Heart left ventricle (tissue), 16 donors: ENCODE measurements at places on chromosomes 4 and X. TPM values are rescaled to one million over a fixed set of nuclear protein-coding genes. Genes with fewer than 3 reads are reported as not detected.
A peak's percentile ranks its signal among the peaks of the same experiment; 100 is the strongest.

SLITRK4 gene
- total RNA-seq = 0.67 TPM

GABRB1 gene
- total RNA-seq = 8.5 TPM

ENAM gene
- total RNA-seq = 4.9 TPM

TMPRSS11D gene
- total RNA-seq = not detected

UGT2A1 gene
- total RNA-seq = not detected

- DNase-seq = no peak
These were observed 88.6 kb downstream of the GSTCD start for GRCh38 chr4:105797225-105797624.

DNA sequence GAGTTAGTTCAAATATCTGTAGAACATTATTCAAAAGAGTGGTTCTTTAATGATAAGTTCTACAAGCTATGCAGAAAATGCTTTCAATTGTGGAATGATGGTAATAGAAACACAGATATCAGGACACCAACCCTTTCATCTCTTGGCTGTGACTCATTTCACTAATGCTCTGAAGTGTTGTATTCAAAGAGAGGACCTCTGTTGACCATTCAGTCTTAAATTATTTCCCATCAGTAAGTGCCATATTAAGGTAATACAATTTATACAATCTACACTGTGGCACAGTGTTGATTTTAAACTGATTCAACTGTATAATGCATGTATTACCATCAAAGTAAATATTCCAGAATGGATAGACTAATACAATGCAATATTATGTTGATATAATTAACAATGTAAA is 289.0 kb upstream of the ADGRL3 start:
- DNase-seq = no peak

- peak; percentile 65 for DNase-seq
These were observed at the start of gene PDLIM3 for GRCh38 chr4:185534866-185535611. TSS of gene PDLIM3 (minus strand) at chr4:185535507. CDS start at chr4:185535434, 73 bp downstream.

GRCh38 chrX:127276326-127276725 is 456.8 kb downstream of the PRR32 start:
- DNase-seq = no peak

DNA sequence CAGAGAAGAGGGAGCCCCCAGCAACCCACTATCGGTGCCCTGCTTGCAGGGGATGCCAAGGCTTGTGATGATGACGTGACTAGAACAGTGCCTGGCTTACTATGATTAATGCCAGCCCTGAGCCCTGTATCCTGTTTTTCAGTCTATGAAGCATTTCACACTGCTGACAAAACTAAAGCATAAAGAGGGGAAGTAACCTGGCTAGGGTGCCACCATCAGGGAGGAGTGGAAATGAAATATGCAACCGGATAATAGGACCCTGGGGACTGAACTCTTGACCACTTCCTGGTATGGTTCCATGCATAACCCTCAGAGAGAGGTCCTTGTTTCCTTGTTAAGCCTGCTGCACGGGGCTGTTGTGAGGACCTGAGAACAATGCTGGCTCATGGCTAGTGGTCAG is 50.3 kb downstream of the MED28 start:
- no peak for DNase-seq

DNA sequence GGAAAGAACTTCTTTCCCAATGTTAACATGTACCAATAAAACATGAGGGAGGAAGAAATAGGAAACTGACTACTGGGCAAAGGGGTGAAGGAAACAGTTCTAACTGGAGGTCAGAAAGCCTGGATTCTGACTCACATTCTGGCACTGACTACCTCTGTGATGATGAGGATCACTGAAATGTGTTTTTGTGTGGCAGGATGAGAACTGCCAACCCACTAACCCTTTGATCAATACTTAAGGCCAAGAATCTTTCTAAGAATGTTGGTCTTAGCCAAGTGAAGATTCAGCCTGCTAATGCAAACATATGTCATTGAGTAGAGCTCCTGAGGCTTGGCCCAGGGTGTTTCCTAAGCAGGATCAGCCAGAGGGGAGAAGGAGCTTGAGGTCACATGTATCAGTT is 4.6 kb downstream of the ALAS2 start:
- DNase-seq = no peak

DNA sequence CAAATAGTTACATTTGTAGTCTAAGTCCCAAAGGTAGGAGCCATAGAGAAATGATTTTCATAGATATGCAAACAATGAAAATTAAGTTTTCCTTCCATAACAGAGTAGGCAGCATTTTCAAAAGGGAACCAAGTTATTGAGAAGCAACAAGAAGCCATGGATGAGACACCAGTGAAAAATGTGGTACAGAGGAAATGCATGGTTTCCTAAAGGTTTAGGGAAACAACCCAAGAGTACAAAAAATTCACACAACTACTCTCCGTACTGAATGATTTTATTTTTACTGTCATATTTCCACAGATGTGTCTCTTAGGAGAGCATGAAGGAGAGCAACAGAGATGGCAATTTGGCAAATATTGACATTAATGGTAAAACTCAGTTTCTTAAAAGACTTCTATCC is 1408.9 kb upstream of the PCDH7 start:
- DNase-seq = no peak

DNA sequence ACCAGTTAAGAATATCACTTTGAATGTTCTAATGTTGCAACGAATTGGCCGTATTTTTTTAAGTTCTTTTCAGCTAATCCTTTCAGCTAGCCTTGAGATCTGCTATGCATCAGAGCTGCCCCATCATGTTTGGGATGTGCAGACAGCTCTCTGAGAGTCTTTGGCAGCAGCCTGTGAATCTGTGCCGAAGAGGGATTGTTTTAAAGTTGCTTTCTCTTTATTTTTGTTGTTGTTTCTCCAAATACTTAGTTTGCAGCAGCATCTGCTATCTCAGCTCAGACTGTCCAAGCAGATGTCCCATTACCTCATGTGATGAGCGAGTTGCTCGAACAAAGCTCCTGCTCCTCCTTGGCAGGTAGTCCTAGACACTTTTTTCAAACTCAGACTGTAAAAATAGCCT is 1002.5 kb upstream of the INTU start:
- no peak for DNase-seq

- no peak for DNase-seq
These were observed 14.1 kb downstream of the MFAP3L start for GRCh38 chr4:170011921-170012628.

DNA sequence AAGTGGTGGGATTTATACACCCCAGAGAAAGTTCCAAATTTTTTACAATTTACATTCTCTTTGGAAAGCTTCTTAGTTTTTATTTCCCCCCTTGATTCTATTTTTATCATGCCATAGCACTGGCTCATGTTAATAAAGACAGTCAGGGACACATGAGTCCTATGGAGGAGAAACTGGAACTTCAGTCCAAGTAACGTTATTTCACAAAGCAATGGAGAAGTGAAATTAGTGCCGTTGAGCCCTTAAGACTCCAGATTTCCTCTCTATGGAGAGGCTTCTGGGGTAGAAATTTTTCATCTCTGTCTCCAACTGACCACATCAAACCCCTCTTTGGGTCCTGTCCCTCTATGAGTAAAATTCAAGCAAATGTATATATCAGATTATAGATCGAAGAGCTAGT is 12.8 kb upstream of the TASL start:
- DNase-seq = no peak

DNA sequence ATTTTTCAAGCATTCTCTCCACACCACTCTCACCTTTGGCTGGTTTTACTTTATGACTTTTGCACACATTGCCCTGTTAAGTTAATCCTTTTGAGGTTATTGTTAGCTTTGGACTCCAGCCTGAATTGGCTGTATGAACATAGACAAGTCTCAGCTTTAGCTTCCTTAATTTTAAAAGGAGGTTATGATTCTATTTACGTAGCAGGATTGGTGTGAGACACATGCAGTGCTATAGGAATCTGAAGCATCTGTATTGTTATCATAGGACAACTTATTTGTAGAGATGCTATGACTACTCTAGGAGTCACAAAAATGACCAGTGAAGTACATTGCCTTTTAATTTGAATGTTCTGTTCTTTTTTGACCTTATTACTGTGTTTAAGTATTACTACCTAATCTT is 15.7 kb downstream of the PGAM4 start:
- no peak for DNase-seq

- DNase-seq = no peak
These were observed 23.4 kb downstream of the FBXW7 start for GRCh38 chr4:152512483-152512882.

DNA sequence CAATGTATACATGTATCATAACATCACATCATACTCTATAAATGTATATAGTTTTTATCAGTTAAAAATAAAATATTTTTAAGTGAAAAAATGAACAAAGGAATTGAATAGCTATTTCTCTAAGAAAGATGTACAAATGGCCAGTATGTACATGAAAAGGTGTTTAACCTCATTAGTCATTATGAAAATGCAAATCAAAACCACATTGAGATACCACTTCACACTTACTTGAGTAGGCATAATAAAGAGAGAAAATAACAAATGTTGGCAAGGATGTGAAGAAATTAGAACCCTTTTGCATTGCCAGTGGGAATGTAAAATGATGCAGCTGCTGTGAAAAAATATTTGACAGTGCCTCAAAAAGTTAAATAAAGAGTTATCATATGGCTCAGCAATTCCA is 95.5 kb downstream of the IRS4 start:
- DNase-seq = no peak

DNA sequence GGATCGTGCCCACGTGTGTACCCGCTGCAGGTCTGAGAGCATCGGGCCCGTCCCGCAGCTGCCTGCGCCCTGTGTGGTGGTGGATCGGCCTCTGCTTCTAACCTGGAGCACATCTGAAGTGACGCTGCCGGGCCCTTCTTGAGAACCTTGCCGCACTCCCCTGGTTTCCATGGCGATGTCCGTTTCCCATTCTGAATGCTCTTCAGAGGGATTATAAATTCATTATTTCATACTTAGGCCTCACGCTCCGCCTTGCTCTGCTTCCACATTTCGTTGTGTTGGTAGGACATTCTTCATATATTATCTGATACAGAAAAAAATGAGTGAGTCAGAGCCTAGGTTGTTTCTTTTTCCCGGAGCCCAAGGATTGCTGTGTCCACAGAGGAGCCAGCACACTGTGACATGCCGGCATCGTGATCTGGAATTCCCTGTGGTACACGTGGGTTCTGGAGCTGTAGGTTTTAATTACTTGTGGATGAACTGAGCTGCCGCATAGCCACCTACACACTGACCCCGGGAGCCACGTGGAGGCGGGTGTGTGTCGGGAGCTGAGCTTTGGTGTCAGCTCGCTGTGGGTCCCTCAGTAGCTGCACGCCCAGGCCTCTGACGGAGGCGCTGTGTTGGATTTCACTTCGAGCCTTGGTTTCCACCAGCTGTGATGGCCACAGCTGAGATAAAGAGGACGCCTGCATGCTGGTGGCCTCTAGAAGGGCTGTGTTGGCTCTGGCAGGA is 63.4 kb downstream of the PSAPL1 start:
- DNase-seq = no peak

DNA sequence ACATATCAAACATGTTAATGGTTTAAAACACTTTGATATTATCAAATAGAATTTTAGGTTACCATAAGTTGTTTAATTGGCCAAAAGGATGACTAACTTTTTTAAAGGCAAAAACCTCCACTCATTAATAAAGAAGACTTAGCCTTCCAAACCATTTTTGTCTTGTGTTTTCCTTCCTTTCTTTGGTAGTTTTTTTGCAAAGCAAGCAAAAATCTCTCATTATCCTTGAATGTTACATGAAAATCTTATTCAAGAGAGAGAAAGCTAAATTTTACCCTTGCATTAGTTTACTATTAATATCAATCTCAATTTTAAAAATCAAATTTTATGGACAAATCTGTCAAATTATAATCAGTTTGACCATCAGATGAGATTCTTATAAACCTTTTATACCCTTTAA is 419.5 kb downstream of the SPIN4 start:
- DNase-seq = no peak

DNA sequence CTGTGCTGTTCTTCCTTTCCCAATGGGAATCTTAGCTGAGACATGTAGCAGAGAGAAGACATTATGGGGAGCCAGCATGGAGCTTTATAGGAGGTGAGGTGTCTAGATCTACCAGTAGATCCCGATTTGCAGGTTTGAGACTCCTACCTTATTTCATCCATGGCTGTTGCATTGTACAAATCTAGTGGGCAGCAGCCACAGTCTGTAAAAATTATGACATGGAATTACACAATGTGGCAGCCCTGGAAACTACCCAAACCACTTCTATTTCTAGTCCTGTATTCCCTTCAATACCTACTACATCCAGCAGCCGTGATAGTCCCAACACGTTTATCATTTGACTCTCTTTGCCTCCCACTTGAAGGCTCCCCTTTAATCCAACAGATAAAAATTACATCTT is 8.1 kb downstream of the ATP7A start:
- no peak for DNase-seq
